Central memory CD8-positive, alpha-beta T cell (primary cell): ENCODE measurements at places on chromosomes 16 and 17.

GRCh38 chr16:58464047-58464915, 35.7 kb upstream of the NDRG4 start:
- H3K4me3 ChIP-seq = peak overlapping the region; percentile 47
- no peaks in the 10 kb centered on the region for H3K36me3 ChIP-seq
- peaks cover 10% of the 10 kb centered on the region for H3K4me1 ChIP-seq
- no peak overlapping the region for H3K27ac ChIP-seq
- DNase-seq = no peak

GRCh38 chr17:71273441-71273840, 847.4 kb upstream of the SOX9 start:
- H3K36me3 ChIP-seq = no peaks in the 10 kb centered on the region
- H3K27ac ChIP-seq = no peak overlapping the region
- no peaks in the 10 kb centered on the region for H3K27me3 ChIP-seq
- H3K4me1 ChIP-seq = no peaks in the 10 kb centered on the region

DNA sequence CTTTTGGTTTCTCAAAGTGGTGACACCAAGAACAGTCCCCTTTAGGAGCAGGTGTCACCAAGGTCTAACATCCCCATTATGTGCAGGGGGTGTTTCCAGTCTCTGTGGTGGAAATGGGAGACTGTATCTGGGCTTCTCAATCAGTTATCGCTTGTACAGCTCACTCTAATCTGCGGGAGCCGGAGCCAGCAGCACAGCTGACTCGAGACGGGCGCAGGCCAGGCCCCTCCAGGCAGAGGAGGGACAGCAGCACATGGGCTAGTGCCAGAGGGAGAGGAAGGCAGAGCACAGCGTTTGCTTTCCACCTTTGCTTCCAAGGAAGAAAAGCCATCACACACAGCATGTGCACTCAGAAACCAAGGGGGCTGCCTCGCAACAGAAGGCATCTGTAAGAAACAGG, 91.2 kb upstream of the CREBBP start:
- no peak overlapping the region for H3K27ac ChIP-seq
- H3K36me3 ChIP-seq = peaks cover 7% of the 10 kb centered on the region
- H3K4me1 ChIP-seq = no peaks in the 10 kb centered on the region
- H3K4me3 ChIP-seq = no peak overlapping the region

- H3K4me1 ChIP-seq = peaks cover 43% of the 10 kb centered on the region
- H3K27ac ChIP-seq = no peak overlapping the region
- H3K27me3 ChIP-seq = no peaks in the 10 kb centered on the region
Measured at GRCh38 chr16:14105760-14106375, 34.7 kb downstream of the MRTFB start.

DNA sequence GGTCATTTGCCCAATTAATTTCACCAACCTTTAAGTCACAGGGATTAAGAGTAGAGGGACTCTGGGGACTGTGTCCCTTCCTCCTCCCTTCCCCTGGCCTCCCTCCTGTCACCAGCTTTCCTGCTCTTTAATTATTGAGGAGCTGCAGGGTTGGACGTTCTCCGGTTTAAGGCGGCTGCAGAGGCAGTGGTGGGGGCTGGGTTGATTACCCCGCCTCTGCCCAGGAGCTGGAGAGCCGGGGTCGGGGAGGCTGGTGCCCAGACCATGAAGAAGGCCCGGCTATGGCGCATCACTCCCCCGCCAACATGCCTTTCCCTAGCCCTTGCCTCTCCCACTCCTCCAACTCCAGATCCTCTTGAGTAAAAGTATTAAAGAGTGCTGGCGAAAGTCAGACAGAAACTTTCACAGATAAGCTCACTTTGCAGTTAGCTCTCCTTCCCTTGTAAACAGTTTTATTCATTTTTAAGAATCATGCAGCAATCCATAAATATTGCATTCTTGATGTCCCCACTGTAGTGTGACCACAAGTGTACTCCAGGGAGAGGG, 1.1 kb upstream of the FOXJ1 start:
- peaks cover 11% of the 10 kb centered on the region for H3K36me3 ChIP-seq
- peaks cover 68% of the 10 kb centered on the region for H3K4me1 ChIP-seq
- H3K27me3 ChIP-seq = peaks cover 9% of the 10 kb centered on the region
- no peak for DNase-seq
- H3K27ac ChIP-seq = no peak overlapping the region

DNA sequence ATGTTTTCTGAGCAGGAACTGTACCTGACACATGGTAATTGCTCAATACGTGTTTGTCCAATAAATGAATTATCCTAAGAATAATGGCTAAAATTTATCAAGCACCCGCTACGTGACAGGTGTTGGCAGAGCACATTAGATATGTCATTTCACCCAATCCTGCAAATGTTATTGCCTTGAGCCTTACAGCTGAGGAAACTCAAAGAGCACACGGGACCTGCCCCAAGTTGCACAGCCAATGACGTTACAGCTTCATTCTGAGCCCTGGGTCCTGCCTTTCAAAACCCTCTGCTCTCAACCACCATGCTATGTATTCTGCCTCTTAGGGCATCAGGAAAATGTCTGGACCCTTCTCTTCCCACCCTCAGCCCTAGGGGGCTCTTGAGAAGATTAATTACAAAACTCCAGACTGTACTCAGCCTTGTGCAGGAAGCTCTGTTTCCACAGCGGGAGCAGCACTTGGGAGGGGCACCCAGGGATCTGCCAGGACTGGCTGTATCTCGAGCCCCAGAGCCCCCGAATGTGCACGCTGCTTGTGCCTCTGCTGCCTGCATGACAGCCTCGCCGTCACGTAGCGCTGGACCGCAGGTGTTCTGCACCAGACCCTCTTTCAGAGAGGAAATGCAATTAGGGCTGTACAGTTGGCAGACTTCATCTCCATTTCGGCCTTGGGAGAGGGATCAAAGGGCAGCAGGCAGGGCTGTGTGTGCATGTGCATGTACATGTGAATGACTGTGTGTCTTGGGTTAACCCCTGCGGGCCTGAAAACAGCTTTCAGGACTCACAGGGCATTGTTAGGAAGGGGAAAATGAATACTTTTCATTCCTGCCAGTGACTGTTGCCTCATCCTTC, 71.6 kb downstream of the GPR139 start:
- H3K4me1 ChIP-seq = no peaks in the 10 kb centered on the region
- DNase-seq = no peak
- peaks cover 11% of the 10 kb centered on the region for H3K27me3 ChIP-seq
- H3K4me3 ChIP-seq = no peak overlapping the region

- peaks cover 46% of the 10 kb centered on the region for H3K4me1 ChIP-seq
- H3K36me3 ChIP-seq = peaks cover 10% of the 10 kb centered on the region
- peak overlapping the region; percentile 13 for H3K27ac ChIP-seq
- no peak for DNase-seq
- no peak overlapping the region for H3K4me3 ChIP-seq
Measured at GRCh38 chr17:2705263-2705662, 6.3 kb downstream of the CLUH start.

DNA sequence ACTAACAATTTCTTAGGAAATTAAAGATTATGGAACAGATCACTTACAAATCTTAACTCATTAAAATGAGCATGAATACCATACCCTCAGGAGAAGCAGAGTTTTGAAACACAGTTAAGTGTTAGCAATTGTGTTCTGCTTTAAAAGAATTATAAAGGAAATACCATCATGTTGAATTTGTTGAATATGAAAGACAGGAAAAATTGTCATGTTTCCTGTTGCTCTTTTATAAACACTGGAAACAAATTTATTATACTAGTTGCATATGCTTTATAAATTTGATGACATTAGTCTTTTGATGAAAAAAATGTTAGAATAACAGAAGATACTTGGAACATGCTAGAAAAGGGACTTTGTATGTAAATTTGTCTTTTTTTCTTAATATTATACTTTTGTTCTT, 59.7 kb downstream of the VMP1 start:
- H3K27ac ChIP-seq = no peak overlapping the region
- H3K4me3 ChIP-seq = no peak overlapping the region
- no peaks in the 10 kb centered on the region for H3K27me3 ChIP-seq
- DNase-seq = no peak
- peaks cover 6% of the 10 kb centered on the region for H3K36me3 ChIP-seq

GRCh38 chr17:41420134-41420533, 4.3 kb downstream of the KRT37 start:
- H3K4me3 ChIP-seq = no peak overlapping the region
- no peak for DNase-seq
- peaks cover 29% of the 10 kb centered on the region for H3K27me3 ChIP-seq
- H3K27ac ChIP-seq = peak overlapping the region; percentile 62
- no peaks in the 10 kb centered on the region for H3K36me3 ChIP-seq

GRCh38 chr16:74713325-74713724, 12.7 kb upstream of the MLKL start:
- H3K4me1 ChIP-seq = peaks cover 6% of the 10 kb centered on the region
- no peak overlapping the region for H3K4me3 ChIP-seq
- peaks cover 1% of the 10 kb centered on the region for H3K36me3 ChIP-seq
- DNase-seq = no peak

GRCh38 chr17:50594128-50594823, 33.8 kb downstream of the CACNA1G start:
- no peaks in the 10 kb centered on the region for H3K4me1 ChIP-seq
- no peaks in the 10 kb centered on the region for H3K36me3 ChIP-seq
- no peak for DNase-seq
- H3K27me3 ChIP-seq = peaks cover 26% of the 10 kb centered on the region
- no peak overlapping the region for H3K4me3 ChIP-seq

DNA sequence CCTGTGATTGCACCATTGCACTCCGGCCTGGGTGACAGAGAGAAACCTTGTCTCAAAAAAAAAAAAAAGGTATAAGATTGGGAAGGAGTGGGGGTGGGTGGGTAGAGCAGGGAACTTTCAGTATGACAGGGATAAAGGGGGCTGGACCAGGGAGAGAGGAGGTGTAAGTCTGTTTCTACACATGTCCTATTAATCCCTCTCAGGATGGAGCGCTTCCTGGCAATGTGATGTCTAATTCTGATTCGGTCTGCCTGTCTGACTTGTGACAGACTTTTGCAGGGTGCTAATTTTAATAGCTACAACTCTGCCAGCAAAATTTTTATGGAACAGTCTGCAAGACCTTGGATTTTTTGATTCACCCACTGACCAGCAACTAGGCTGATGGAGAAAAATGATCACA, 53.8 kb upstream of the SLC25A19 start:
- no peaks in the 10 kb centered on the region for H3K27me3 ChIP-seq
- H3K36me3 ChIP-seq = peaks cover 13% of the 10 kb centered on the region
- no peak for DNase-seq
- peak overlapping the region; percentile 93 for H3K27ac ChIP-seq

GRCh38 chr17:3918372-3919122, 2.3 kb upstream of the P2RX1 start:
- DNase-seq = no peak
- H3K4me3 ChIP-seq = peak overlapping the region; percentile 20
- peaks cover 38% of the 10 kb centered on the region for H3K4me1 ChIP-seq
- no peaks in the 10 kb centered on the region for H3K27me3 ChIP-seq

GRCh38 chr16:57683636-57684545, 10.7 kb upstream of the DRC7 start:
- no peaks in the 10 kb centered on the region for H3K27me3 ChIP-seq
- H3K4me3 ChIP-seq = no peak overlapping the region
- H3K4me1 ChIP-seq = no peaks in the 10 kb centered on the region
- H3K27ac ChIP-seq = no peak overlapping the region

- no peak overlapping the region for H3K4me3 ChIP-seq
- no peaks in the 10 kb centered on the region for H3K4me1 ChIP-seq
- DNase-seq = no peak
- peaks cover 2% of the 10 kb centered on the region for H3K36me3 ChIP-seq
- H3K27ac ChIP-seq = no peak overlapping the region
- peaks cover 49% of the 10 kb centered on the region for H3K27me3 ChIP-seq
Measured at GRCh38 chr17:36755586-36755985, 154.2 kb downstream of the MRM1 start.
